ENCODE measurements at places on chromosomes 3 and 15.

DNA sequence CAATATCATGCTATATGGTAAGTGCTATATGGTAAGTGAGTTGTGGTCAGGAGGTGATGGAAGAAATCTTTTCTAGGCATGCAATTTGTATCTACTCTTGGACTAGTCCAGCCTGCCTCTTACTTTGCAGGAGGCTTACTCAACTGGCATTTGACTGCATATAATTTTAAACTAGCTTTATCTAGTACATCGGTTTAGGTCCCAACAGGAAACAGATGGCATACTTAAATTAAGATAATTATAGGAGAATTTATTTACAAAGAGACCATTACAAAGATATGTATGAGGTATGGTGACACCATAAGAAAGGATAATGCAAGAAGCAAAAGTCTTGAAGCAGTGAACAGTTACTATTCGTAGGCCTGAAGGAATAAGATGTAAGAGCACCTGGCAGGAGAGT is 7.8 kb downstream of the SLC28A2 start:
- DNase-seq, result no peak

DNA sequence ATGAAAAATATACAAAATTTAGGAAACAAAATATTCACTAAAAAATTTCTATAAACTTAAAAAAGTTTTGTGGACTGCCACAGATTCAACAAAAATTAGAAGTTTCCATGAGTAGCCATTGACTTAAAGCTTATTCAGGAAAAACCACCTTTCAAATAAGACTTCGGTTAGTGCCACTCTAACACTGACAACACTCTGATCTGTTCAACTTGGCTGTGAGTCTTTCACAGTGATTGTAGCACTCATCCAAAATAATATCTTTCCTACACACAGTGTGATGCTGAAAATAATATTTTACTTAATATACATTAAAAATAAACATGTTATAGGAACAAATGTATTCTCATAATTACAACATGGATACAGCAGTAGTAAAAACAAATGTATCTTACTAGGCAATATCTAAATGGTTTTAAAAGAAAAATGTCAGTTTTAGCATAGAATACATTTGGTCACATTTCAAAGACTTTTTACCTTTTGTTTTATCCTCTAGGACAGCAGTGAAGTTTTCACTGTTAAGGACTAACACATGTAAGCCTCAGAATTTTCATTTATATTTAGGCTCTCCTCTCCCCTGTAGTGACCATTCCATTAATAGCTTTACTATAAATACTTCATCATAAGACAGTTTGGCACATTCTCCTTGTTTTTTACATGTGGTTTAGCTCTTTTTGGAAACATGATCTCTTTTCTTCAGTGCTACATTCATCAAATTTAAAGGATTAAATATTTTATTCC is at the start of gene ASB14:
ASB14 (minus strand) TSS at position 527 of the 738 bp plus-strand sequence. CDS start 652 bp downstream, outside the sequence.
- DNase-seq, result no peak

DNA sequence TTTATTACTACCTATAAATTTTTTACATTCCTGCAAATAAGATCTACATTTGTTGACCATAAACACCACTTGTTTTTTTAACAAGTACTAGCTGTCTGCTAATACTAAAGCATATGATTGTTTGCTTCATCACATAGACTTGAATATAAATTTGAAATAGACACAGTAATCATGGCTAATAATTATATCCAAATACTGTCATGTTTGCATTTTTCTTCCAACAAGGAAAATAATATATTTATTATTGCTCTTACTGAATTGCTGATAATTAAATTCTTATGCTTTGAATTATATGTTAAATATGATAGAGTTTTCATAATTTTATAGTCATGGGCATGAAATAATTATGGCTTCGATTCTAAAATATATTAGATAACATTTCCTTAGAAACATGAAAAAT is 40.5 kb downstream of the HDC start:
- DNase-seq, result no peak

DNA sequence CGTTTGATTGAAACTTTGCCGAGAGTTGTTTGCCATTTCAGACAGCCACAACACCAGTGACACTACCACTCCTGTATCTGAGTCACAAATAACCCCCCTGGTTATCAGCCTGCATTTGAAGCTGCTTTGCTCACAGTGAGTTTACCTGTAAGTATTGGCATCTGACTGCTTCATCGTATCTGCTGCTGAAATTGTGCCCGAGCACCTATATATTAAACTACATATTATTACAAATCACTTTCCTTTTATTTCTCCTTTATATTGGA is 39.2 kb upstream of the SPSB4 start:
- DNase-seq, result no peak

DNA sequence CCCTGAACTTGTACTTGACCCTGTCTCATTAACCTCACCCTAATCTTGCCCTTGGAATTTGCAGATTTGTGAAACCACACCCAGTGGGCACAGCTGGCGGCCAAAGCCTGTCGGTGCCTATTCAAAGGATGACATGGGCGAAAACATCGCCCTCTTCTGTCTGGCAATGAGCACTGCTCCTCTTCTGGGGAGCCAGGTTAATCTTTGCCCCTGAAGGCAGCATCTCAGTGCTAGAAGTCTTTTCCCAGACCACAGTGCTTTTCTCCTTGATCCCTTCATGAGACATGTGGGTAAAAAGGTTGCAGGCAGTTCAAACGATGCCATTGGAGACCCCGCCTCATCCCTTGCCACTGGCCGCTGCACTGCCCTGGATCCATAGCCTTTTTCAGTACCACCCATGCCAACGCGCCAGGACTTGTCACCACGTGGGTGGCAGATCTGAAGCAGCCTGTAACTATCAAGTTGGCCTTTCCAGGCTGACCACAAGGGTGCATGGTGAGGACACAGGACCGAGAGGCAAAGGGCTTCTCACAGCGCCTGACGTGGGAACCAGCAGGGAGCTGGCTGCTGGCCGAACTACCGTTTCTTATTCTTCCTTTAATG is 6.5 kb upstream of the DNASE1L3 start:
- peak; percentile 36 for DNase-seq

DNA sequence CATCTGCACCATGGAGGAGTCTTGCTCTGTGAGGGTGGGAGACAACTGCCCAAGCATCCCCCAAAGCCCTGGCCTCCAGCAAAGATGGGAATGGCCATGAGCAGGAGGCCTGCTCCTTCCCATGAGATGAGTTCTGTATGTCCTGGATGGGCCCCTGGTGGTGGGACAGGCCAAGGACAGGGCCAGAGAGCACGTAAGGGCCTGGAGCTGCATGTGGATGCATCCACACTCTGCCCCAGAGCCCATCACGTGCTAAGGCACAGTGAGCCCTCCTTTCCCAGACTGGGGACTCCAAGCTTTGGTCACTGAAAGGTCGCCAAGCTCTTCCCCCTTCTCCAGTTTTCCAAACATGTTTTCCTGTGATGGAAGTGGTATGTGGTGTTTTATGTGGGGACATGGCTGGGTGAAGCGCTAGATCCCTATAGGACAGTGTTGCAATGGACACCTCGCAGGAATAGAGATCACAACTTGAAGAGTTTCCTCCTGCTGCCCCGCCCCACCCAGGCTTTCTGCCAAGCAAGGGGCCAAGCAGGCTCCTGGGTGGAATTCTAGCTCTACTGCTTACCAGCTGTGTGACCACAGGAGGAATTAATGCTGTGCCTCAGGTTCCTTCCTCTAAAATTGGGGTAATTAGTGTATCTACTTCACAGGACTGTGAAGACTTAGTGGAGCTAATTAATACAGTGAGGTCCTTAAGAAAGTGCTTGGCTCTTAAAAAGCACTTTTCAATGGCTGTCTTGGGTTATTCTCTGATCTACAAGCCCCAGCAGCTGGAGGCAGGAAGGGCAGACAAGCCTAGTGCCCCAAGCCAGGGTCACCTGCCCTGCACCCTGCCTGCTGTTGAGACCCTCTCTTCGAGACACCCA is 106.4 kb upstream of the RPL32 start:
- DNase-seq, result no peak

GRCh38 chr3:31562525-31562924 is 29.8 kb downstream of the STT3B start:
- no peak for DNase-seq

- no peak for DNase-seq
These were observed 106.6 kb downstream of the KCNH8 start for GRCh38 chr3:19254784-19255338.

DNA sequence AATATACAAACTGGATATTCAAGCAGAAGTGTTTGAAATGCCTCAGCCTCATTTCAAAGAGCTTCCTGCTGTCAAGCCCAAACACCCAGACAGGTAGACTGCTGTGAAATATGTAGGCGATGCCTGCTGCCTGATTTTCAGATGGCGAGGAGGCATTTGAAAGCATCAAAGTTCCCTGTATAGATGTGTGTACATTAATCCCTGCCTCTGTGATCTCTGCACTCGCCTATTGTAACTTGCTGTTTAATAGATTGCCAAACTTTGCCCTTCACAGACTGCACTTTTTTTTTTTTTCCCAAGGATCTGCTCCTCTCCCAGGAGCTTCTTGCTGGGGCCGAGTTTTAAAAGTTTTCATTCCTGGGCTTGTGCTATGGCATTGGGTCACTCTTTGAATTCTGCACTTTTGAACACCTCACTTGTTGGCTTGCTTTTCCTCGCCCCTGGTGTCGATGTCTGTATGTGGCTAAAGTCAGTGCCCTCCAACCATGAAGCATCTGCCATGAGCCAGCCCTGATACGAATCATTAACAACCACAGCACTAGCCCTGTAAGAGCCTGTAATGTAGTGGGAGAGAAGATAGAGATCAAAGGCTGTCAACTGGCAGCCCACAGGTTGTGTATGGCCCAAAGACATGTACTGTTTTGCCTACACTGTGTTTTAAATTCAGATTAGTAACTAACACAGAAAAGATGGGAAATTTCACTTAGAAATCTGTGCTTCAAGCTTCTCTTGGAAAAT is 287.6 kb upstream of the ICE2 start:
- DNase-seq, result no peak

- no peak for DNase-seq
These were observed 197.2 kb downstream of the KCNAB1 start for GRCh38 chr3:156317462-156318074.

DNA sequence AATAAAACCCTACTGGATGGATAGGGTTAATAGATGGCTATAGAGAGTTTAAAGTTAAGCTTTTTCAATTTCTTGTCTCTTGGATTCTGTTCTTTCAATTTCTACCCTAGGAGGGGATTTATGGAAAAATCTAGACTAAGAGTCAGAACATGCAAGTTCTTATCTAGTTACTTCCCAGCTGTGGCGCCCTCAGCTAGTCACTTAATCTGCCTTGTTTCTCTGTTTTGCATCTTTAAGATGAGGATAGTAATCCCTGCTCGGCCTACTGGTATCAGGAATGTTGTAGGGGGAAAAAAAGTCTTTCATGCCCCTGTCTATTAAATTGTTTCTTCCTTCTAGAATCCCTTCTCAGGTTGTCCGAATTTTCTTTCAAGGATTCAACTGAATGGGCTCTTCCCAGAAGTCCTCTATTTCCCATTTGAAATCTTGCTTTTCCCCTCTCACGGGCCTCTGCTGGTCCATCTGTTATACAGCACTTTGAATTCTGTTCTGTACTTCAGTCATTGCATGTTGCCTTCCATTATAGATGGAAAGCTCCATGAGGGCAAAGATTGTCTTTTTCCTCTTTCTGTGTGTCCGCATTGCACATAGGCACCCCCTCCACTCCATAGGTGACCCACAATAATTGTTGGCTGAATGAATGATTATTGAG is 4.4 kb downstream of the KCTD6 start:
- no peak for DNase-seq

DNA sequence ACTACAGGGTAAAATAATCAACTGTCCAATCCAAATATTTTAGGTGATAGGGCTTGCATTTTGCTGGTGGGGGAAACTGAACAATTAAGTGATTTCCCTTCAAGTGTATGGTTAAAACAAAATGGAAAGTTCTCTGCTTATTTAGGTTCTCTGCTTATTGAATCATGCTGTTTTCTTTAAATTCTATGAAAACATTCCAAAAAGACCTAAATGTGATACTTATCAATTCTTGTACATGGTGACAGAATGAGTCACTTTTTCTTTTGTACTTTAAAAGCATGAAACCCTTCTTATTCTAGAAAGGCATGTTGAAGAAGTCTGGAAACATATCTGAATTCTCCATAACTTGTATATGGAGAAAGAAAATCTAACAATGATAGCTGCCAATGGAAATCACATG is 192.6 kb downstream of the FMN1 start:
- no peak for DNase-seq

- DNase-seq, result no peak
These were observed 84.4 kb upstream of the MEX3B start for GRCh38 chr15:82130248-82130647.

GRCh38 chr15:34642247-34642646 is 58.8 kb upstream of the GOLGA8B start:
- DNase-seq, result no peak

GRCh38 chr15:39213385-39213840 is 367.5 kb upstream of the THBS1 start:
- DNase-seq, result no peak

DNA sequence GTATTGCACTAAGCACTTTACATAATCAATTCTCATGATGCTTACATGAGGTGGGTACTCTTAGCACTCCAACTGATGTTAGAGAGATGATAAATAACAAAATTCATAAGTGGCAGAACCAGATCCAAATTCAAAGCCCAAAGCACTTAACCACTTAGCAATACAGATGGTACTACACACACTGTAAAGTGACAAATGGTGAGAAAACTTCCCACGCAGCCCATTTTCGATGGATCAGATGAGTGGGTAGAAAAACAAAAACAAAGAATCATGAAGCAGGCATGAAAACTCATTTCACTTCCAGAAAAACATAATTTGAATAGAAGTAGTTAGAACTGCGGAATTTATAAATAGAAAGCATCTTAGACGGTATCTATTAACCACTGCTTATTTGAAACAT is 66.2 kb downstream of the FRMD4B start:
- DNase-seq, result no peak

GRCh38 chr3:186044968-186045367 is 63.9 kb downstream of the ETV5 start:
- no peak for DNase-seq

- no peak for DNase-seq
These were observed 7.3 kb downstream of the ZNF106 start for GRCh38 chr15:42483677-42484076.

- no peak for DNase-seq
These were observed 25.4 kb upstream of the PSMD6 start for GRCh38 chr3:64048631-64049061.

DNA sequence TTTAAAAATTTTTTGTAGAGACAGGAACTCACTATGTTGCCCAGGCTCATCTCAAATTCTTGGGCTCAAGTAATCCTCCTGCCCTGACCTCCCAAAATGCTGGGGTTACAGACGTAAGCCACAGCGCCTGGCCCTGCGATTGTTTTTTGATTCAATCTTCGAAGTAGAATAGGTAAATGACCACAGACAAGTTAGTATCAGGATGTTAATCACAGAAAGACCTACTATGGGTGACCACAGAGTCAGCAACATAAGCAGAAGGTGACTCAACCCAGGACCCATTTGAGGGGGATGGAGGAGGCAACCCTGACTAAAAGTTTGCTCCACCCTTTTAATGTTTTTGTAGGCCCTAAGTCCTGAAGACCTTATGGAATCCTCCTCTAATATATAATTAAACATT is 10.0 kb upstream of the USP3 start:
- DNase-seq, result no peak

Data from stimulated activated CD4-positive, alpha-beta T cell treated with anti-CD3 and anti-CD28 coated beads, Interleukin-4, amount 100 ng/mL, for 48 hours (primary cell).